ENCODE measurements at places on chromosomes 12 and 14. TPM values are rescaled to one million over a fixed set of nuclear protein-coding genes. Genes with fewer than 3 reads are reported as not detected.
A peak's percentile ranks its signal among the peaks of the same experiment; 100 is the strongest.

DNA sequence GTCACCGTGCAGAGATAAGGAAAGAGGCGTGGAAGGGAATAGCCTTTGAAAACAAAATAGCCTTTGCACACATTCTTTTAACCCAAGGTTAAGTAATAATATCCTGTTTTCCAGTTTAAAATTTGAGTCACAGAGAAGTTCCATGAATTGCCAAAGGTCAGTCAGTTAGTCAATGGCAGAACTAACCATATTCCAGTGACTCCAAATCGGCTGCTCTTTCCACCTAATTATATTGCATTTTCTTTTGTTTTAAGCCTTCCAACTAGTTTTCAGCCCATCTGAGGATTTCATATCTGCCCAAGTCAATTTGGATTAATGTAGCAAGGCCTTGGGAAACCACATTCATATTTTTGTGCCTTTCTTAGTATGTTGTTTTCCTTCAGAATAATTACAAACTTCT is 373.0 kb downstream of the CCDC91 start:
- DNase-seq: no peak

DNA sequence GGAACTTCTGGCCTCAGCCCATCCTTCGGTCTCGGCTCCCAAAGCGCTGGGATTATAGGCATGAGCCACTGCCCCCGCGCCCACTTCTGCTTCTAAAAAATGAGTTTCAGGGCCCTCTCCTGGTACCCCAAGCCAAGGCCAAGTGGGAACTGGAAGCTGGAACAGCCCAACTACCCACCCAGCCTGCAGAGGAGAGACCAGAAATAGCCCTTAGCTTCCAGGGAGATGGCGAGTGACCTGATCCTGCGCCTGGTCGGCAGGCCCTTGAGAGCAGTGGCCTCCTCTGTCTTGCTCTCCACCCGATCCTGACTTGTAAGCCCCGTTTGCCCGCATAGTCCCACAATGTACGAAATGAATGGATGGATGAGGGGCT is 31.2 kb upstream of the PLEKHG6 start:
- DNase-seq: no peak

DNA sequence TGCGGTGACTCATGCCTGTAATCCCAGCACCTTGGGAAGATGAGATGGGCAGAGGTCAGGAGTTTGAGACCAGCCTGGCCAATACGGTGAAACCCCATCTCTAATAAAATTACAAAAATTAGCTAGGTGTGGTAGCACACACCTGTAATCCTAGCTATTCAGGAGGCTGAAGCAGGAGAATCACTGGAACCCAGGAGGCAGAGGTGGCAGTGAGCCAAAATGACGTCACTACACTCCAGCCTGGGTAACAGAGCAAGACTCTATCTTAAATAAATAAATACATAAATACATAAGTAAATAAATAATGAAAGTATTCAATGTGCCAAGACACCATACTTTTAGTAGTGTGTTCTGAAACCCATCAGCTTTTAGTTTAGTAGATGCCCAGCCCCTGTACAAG is 308.1 kb upstream of the FLRT2 start:
- DNase-seq: no peak

DNA sequence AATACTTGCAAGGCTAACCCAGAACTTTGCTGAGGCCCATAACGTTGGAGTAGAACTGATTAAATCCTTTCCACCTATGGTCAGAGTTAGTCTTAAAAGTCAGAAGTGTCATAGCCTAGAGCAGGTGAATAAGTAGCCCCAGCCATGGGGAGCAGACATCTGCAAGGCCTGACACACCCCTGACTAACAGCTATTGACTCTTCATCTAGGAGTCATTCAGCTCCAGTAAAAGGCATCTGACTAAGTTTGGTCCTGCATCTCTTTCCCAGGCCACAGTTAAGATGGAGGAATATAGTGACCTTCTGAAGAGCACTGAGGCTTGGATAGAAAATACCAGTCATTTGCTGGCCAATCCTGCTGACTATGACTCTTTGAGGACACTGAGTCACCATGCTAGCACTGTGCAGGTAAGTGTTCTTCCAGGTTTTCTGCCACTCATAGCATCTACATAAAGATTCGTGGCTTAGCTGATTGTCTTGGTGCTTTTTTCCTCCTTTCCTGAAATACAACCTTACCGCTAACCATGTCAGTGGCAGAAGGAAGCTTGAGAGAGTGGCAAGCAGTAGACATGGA is 212.9 kb downstream of the ESR2 start:
- DNase-seq: no peak

DNA sequence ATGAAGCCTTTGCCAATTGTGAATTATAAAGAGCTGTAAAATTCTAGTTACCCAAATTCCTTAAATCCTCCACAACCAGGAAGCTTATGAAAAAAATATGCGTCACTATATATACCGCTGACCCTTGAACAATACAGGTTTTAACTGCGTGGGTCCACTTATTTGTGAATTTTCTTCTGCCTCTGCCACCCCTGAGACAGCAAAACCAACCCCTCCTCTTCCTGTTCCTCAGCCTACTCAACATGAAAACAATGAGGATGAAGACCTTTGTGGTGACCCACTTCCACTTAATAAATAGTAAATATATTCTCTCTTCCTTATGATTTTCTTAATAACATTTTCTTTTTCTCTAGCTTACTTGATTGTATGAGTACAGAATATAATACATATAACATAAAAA is 42.2 kb downstream of the CMKLR1 start:
- DNase-seq: no peak

DNA sequence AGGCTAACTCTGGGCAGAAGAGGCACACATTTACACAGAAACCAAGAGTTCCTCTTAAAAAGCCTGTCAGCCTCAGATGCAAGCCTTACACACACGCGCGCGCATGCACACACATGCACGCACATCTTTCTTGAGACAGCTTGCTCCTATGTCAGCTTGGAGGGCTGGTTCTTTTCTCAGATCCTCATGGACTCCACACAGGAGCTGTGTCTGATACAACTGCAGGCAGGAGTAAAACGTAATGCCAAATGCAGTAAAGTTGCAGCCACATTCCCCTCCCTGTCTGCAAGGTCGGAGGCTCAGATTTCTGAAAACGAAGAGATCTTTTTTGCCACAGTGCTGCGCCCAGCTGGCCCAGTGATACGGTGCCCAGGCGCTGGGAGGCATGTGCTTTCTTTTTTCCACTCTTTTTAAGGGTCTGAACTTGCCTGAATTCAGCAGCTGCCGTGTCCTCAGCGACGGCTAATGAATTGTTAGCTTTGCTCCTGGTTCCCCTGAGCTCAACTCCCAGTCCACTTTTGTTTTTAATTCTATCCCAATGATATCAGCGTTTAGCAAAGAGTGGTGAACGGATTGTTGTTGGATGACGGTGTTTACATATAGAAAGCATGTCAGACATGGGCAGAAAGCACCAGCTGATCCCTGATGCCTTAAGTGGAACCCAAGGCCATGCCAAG is 72.9 kb upstream of the FOXN3 start:
- DNase-seq: no peak

- peak; percentile 34 for DNase-seq
Observed at GRCh38 chr12:6827437-6827911, 733 bp upstream of the P3H3 start.

GRCh38 chr12:21129351-21129750 is 1.6 kb upstream of the SLCO1B1 start:
- DNase-seq: no peak

GRCh38 chr12:109736552-109737108 is 23.0 kb downstream of the FAM222A start:
- DNase-seq: no peak

HHIPL1 gene
- total RNA-seq: 0.34 TPM

- no peak for DNase-seq
Observed at GRCh38 chr12:47413806-47414205, 292.0 kb downstream of the RPAP3 start.

BICDL1 gene
- 147 TPM for total RNA-seq

HOXC9 gene
- not detected for total RNA-seq

SERPINA10 gene
- not detected for total RNA-seq

BCL11B gene
- 209 TPM for total RNA-seq

POTEG gene
- total RNA-seq: not detected

CLEC4A gene
- total RNA-seq: 2.9 TPM

KIF26A gene
- total RNA-seq: 0.10 TPM

ACRBP gene
- 13.8 TPM for total RNA-seq

- peak; percentile 19 for DNase-seq
Observed at GRCh38 chr14:93113678-93114067, 2.1 kb downstream of the ITPK1 start.

ACOT4 gene
- total RNA-seq: 0.99 TPM

GRCh38 chr14:33163600-33163999 is 224.9 kb downstream of the NPAS3 start:
- DNase-seq: no peak

TMEM119 gene
- total RNA-seq: 0.77 TPM

- no peak for DNase-seq
Observed at GRCh38 chr12:92641291-92641690, 61.5 kb upstream of the PLEKHG7 start.

GRCh38 chr14:65208548-65208947 is 106.2 kb upstream of the MAX start:
- no peak for DNase-seq

GRCh38 chr12:90619943-90620342 is 335.0 kb downstream of the CCER1 start:
- DNase-seq: no peak

- no peak for DNase-seq
Observed at GRCh38 chr12:88187571-88187970, 45.5 kb downstream of the TMTC3 start.

GRCh38 chr14:95495538-95496025 is 20.9 kb downstream of the SYNE3 start:
- DNase-seq: no peak

DNA sequence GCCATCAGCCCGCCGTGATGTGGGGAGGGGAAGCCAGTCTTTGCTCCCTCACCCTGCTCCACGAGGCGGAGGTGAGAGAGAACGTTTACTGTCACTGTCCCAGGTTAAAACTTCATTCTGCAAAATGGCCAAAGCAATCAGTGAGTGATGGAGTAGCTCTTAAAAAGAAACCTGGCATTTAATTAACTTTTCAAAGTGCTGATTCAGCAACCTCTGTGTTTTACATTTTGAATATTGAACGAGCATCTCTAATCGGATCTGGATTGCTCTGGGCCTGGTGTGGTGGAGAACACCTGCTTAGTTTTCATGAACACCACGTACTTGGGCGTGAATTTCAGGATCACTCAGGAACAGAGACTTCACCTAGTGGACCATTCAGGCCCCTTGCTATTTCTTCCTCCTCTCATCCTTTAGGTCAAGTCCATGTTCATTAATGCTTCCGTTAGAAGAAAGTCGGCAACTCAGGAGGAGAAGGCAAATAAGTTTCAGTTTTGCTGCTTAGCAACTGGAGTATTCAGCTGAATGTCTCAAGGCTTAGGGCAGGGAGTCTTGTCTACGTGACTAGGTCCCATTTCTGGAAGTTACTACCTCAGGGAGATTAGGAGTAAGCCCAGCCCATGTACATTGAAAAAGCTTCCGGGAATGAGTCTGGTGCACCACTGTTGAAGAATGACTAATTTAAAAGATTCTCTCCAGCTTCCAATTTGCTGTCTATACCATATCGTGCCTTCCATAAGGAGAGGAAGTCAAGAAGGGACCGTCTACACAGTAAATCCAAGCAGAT is 68.2 kb downstream of the IFT43 start:
- no peak for DNase-seq

DNA sequence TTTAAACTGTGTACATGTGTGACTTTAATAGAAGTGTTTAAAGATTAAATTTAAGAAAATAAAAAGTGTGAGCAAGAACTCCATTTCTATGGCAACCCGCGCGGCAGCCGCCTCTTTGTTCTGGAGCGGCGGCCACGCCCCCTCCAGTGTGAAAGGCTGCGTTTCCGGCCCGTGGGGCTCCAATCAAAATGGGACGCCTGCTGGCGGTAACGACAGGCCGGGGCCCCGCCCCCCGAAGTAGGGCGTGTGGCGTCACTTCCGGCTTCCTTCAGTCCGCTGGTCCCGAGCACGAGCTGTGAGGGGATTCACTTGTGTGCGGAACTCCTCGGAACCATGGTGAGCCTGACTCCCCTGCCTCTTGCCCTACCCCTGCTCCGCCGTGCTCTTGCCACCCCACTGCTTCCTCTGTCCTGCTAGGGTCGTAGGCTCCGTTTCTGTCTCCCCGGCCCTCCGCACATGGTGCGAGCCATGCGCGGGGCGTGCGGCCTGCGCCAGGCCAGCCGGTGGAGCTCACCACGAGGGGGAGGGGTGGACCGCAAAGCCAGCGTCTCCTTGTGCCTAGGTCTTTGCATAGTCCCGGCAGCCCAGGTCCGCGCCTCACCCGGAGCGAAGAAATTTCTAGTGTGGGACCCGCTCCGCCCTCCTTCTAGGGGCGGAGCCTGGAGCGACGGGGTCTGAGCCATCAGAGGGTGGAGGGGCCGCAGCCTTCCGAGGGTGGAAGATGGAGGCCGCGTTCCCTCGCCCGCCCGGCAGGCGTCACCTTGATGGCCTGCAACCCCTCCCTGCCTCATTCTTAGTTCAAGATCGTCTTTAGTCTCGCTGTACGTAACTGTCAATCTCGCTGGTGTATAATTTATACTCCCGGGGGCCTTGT is at the start of gene CCT2:
CCT2 (plus strand) TSS at position 271 of the 874 bp plus-strand sequence; CDS start at position 334, 63 bp downstream.
- DNase-seq: peak; percentile 95

- DNase-seq: no peak
Observed at GRCh38 chr12:6471989-6472360, 1.5 kb upstream of the VAMP1 start.

- DNase-seq: no peak
Observed at GRCh38 chr12:58907391-58907790, 12.9 kb downstream of the LRIG3 start.

GRCh38 chr12:132444957-132445883 is 44.7 kb upstream of the FBRSL1 start:
- peak; percentile 81 for DNase-seq

DNA sequence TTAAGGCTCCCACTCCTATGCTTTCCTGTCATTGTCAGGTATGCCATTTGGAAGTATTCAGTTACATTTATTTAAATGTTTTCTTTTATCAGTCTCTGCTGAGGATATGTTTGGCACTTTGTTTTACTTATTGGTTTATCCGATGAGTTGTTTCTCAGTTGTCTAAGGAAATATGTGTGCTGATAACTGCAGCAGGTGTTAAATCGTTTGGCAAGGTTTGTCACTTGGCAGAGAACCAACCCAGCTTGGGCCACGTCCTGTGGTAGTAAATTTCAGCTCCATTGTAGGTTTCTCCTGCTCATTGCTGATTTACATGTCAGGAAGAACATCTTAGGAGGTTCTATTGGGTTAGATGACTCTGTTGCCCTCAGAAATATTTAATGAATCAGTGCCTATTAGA is 22.0 kb upstream of the MGST1 start:
- no peak for DNase-seq

CSAD gene
- total RNA-seq: 50.8 TPM

GRCh38 chr12:127381043-127381668 is 885.8 kb upstream of the TMEM132C start:
- DNase-seq: peak; percentile 1

TAS2R42 gene
- total RNA-seq: not detected

GRCh38 chr14:98070536-98070935 is 1201.5 kb downstream of the BCL11B start:
- DNase-seq: no peak

GRCh38 chr12:2386566-2386965 is 333.8 kb downstream of the CACNA1C start:
- no peak for DNase-seq

- DNase-seq: no peak
Observed at GRCh38 chr14:21749306-21749868, 75.8 kb upstream of the OR4E1 start.

- DNase-seq: no peak
Observed at GRCh38 chr14:101844219-101844618, 82.7 kb downstream of the PPP2R5C start.
